ENCODE measurements at places on chromosomes 4 and X.

DNA sequence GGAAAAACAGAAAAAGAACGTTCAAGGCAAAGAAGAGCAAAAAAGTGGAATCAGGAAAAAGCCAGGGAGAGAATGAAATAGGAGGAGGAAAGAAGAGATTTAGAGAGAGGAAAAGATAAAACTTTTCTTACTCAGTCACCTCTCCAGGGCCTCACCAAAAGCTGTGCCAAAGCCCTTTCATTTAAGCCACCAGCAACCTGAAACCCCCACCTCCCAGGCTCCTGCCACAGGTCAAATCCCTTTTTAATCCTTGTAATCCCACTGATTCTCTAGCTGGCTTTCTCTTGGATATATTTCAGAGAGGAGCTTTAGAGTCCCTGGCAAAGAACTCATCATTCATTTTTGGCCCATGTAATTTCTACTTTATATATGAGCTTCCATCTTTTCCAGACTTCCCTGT, 25.7 kb upstream of the XIAP start:
- DNase-seq, result no peak

DNA sequence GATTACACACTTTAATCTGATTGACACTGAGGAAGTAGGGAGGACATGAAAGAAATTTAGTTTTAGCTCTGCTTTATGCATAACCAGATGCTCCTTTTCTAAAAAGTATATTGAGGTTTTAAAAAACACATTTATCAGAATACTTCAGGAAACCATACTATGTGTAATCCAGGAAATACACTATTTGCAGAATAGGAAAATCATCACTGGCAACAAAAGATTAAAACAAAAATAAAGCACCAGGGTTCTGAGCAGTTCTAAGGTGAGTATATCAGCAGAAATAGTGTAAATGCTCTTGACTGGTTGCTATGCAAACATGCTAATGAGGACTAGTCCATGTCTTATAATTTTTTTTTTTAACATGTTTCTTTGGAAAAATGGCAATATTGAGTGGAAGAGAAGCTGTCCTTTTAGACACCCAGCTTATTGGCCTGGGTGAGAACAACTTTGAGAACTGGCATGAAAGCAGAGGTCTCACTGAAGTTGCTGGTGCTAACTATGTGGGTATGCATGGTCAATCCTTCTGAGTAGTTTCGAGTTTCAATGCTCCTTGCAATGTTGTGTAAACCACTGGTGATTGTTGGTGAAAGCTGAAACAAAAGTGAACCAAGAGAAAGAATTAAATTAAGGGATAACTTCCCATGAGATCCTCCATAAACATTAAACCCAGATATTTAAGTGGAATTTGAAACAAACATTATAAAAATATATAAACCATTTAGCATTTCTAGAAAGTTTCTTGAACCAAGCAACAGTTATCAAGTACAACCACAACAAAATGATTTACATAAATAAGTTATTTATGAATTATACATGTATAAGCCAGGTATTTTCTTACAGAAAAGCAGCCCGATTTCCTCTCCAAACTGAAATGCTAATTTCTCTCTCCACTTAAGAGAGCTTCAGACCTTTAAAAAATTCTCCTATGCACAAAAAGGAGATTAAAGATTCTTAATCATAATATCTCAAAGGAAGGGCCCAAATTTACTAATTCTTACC, 20.4 kb upstream of the SCD5 start:
- no peak for DNase-seq

DNA sequence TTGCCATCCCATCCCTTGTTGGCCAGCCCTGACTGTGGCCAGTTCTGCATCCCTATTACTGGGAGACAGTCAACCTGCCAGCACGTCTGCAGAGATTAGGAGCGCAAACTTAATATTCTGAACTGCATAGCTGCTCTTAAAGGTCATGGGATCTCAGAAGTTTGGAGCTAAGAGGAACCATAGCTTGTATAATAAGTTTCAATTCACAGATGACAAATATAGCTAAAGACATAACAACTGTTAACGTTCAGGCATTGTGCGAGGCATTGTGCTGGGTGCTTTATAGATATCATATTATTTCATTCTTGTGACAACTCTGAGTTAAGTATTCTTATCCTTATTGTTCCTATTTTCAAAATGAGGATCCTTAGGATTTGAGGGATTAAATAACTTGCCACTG, 3.7 kb downstream of the SCARB2 start:
- DNase-seq, result no peak

GRCh38 chr4:108637856-108638255, 12.5 kb upstream of the OSTC start:
- no peak for DNase-seq

DNA sequence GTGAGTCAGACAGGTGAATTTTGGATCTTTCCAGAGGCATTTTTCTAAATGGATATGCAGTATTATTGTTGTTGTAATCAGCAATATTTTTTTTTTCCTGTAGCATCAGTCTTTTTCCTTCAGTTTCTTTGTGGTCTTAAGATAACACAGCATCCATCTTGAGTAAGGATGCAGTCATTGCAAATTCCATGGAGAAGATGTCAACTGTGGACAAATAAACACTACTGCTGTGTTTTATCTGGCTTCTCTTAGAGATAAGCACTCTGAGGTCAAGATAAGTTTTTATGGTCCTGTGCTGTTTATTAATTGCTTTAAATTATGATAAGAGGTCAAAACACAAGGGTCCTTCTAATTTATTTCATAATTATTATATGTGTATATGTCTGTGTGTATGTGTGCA, 1255.7 kb downstream of the ADGRL3 start:
- no peak for DNase-seq

DNA sequence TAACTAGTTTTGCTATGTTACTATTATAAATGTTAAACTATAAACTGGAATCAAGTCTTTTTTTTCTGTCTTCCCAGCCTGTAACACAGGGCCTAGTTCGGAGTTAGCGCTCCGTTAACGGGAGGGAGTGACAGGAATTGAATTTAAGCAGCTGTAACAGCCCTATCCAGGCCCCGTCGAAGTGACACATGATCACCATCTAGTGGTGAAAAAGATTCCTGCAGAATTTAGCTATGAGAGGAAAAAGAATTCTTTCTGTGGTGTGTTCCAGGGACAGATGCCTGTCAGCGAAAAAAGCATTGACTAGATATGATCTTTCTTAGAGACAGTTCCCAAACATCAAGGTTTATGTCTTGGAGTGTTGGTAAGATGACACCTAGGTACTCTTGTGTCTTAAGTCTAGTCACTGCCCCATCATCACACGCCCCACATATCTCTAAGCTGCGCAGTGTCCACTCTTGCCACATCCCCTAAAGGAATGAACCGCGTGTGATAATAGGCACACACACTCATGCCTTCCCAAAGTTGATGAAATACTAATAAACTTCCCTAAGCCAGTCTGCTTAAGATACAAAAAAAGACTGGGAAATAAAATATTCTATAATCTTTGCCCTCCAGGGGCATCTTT, 2.1 kb downstream of the GAB3 start:
- DNase-seq, result no peak

DNA sequence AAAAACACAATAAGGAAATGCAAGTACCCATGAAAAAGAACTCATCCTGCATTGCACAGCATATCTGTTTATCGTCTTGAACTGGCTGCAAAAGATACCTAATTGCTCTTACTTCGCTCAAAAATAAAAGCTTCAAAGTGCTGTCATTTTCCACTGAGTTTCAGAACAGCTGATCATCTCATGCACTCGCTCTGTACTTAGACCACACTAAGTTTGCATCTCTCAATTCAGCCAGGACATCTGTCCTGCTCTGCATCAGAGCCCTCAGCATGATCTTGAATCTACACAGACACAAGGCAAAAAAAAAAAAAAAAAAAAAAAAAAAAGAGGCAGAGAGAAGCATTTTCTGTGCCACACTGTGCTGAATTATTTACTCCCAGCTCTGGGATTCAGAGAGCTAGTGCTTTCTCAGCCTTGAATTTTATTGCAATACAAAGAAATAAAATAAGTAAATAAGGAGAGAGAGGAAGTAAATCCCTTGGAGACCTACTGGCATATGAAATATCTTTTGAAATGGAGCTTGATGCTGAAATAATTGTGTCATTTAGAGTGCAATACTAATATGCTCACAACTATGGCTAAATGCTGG, 81.3 kb downstream of the PPP1R2C start:
- no peak for DNase-seq

GRCh38 chrX:130799393-130799792, 103.6 kb downstream of the ENOX2 start:
- no peak for DNase-seq

- no peak for DNase-seq
Observed at GRCh38 chr4:8728536-8729407, 136.2 kb downstream of the CPZ start.
